Activated CD4-positive, alpha-beta T cell treated with anti-CD3 and anti-CD28 coated beads, Interleukin-2, amount 50 U/mL, for 1 hour (primary cell): ENCODE measurements at places on chromosomes 4 and X.

- DNase-seq, result no peak
These were observed 1.3 kb upstream of the ITM2A start for GRCh38 chrX:79368441-79368840.

- DNase-seq, result peak; percentile 50
These were observed 478 bp upstream of the PLXNA3 start for GRCh38 chrX:154457491-154458115.

GRCh38 chr4:176767183-176767582, 25.5 kb downstream of the VEGFC start:
- DNase-seq, result no peak

DNA sequence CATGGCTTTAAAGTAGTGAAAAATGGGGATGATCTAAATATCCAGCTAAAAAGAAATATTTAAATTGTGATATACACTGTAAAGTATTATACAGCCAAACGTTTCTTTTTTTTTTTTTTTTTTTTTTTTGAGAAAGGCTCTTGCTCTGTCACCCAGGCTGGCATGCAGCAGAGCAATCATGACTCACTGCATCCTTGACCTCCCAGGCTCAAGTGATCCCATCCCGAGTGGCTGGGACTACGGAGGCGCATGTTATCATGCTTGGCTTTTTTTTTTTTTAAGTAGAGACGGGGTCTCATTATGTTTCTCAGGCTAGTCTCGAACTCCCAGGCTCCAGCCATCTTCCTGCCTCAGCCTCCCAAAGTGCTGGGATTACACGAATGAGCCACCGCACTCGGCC, 17.1 kb downstream of the SMIM14 start:
- DNase-seq, result no peak

DNA sequence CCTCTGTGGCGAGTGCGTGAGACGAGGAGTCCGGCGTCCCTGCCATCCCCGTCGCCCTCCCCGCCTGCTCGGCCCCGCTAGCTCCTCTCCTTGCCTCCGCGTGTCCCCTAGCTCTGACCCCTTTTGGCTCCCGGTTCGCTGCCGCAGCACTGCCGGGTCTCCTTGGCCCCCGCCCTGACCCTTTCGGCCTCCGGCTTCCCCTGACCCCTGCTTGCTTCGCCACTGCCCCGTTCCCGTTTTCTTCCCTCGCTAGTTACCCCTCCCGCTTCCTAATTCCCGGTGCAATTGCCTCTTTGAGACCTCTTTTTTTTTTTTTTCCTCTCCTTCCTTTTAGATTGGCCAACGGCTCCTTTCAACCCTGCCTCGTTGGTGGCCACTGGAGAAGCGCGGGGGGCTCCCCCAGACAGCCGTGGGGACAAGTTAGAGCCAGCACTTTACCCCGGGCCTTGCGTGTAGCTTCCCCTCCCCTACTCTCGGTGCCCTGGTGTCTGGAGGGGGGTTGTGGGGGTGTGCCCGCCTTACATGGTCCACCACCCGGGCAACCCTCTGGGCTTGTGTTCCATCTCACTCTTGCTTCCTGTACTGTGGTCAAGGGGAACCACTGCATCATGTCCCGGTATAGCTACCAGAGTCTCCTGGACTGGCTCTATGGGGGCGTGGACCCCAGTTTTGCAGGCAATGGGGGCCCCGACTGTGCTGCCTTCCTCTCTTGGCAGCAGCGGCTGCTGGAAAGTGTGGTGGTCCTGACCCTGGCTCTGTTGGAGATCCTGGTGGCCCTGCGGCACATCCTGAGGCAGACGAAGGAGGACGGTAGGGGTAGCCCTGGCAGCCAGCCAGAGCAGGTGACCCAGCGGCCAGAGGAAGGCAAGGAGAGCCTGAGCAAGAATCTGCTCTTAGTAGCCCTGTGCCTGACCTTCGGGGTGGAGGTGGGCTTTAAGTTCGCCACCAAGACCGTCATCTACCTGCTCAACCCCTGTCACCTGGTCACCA, 548 bp downstream of the TMEM164 start:
- DNase-seq, result no peak

DNA sequence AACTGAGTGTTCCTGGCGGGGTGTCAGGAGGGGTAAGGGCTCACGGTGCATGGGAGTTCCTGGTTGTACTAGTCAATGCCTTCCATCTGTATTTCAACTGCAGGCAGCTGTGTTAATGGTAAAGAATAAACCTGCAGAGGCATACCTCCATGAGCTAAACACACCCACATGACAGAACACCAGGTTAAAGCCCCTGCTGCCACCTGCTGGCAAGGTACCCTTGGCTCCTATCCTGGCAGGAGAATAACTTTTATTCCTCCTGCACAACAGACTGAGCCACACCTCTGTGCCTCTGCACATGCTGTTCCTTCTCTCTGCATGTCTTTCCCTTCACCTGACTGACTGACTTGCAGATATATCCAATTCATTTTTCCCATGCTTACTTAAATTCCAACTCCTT, 11.1 kb downstream of the ITIH6 start:
- DNase-seq, result peak; percentile 43

DNA sequence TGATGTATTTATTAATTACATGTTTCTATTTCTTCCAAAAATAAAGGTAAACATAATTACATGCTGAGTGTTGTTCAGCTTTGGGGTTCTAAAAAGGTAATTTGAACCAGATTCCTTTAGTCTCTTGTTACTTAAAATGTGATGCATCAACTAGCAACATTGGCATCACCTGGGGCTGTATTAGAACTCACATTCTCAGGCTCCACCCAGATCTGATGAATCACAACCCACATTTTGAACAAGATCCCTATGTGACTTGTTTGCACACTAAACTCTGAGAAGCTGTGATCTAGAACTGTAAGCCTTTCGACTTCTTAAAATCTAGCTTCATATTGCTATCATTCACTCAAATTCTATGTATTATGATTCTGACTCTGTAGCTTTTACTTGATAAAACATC, 23.0 kb upstream of the HS3ST1 start:
- DNase-seq, result no peak

DNA sequence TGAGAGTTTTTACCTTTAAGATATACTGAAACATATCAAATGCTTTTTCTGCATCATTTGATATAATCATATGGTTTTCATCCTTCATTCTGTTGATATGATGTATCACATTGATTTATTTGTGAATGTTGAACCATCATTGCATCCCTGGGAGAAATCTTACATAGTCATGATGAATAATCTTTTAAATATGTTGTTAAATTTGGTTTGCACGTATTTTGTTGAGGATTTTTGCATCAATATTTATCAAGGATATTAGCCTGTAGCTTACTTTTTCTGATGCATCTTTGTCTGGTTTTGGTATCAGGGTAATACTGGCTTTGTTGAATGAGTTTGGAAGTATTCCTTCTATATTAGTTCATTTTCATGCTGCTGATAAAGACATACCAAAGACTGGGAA, 541.4 kb downstream of the TLL1 start:
- no peak for DNase-seq

DNA sequence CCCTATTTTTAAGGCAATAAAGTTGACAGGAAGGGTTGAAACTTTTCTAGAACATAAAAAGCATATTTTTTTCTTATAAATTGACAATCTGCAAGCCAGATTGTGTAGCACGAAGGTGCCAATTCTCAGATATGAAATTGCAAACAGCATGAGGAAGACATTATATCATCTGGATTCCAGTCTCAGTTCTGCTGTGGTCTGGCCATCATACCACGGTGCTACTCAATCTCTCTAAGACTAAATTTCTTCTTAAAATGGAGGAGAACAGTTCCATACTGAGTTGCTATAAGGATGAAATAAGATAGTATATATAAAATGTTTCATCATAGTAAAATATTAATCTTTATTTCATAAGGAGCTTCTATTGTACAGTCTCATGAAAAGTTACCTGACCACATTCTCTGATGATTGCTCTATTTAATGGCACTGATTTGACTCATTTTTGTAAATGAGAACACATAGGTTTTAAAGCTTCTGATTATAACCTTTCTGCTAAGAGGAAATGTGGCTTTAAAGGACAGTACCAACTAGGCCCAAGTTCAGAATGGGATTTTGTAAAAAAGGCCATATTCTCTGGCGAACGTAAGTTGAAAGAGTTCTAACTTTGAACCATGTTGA, 127.9 kb downstream of the SHROOM3 start:
- DNase-seq, result no peak

DNA sequence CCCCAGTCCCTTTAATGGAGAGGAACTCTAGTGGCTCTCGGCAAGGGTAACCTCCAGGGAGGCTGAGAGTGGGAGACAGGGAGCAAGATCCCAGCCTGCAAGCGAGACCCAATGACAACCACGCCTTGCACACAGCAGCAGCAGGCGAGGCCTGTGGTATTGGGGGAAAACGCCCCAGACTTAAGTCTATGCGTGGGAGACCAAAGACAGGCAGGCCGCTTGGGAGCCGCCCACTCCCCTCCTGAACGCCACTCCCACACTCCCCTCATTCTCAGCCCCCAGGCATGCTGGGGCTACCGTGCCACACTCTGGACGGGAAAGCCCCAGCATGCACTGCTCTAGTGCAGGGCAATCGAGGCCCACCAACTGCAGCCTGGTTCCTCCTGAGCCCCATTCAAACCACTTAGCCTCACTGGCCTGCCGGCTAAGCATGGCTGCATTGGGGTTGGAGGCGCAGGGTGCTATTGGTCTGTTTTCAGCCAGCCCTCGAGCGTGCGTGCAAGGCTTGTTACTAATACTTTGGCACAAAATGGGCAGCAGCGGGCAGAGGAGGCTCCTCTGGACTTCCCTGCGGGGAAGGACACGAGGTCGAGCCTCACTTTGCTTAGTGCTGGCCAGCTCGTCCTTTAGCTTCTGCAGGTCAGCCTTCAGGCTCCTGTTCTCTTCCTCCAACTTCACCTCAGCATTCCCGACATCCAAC, 14.8 kb downstream of the SLC6A8 start:
- DNase-seq, result no peak
